ENCODE measurements at places on chromosomes 12 and 14.

DNA sequence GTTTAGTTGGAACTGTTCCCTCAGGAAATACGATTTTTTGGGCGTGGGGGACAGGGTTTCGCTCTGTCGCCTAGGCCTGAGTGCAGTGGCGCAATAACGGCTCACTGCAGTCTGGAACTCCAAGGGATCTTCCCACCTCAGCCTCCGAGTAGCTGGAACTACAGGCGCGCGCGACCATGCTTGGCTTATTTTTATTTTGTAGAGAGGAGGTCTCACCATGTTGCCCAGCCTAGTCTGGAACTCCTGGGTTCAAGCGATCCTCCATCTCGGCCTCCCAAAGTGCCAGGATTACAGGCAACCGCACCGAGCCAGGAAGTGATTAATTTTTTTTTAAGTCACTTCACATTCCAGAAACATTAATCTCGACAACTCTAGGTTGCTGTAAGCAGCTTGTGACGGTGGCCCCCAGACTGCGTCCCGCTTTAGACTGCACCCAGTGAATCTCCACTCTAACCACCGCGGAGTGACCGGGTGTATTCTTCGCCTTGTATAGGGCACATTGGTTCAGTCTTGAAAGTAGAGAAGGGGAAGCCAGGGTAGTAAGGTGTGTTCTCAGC lies 830 bp upstream of the MIS18BP1 start:
- DNase-seq = no peak

- no peak for DNase-seq
Observed at GRCh38 chr12:132219323-132219722, 75.1 kb downstream of the NOC4L start.

GRCh38 chr12:3048540-3048939 lies 28.6 kb upstream of the TSPAN9 start:
- no peak for DNase-seq

GRCh38 chr12:23259558-23259957 lies 634.6 kb downstream of the ETNK1 start:
- DNase-seq = no peak

DNA sequence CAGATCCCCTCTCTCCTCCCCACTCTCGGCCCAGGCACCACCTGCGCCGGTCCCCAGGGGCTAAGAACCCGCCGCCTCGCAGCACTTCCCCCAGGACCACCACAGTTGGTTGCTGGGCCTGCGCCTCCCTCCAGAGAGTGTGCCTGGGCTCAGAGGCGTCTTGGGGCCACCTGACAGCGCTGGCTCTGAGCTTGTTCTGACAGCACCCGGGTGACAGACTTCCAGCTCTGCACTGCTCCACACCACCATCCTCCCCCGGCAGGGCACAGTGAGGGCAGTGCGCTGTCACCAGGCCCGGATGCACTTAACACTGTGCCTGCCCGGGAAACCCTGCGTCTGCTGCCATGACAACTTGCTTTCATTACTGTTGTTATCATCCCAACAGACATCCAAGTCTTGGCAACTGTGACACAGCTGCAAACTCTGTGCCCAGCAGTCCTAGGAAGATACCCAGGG lies 6.6 kb downstream of the BRF1 start:
- DNase-seq = no peak

Measured in AG04450 (cell line).